Stimulated activated CD4-positive, alpha-beta T cell treated with anti-CD3 and anti-CD28 coated beads, Interleukin-4, amount 100 ng/mL, for 4 hours (primary cell): ENCODE measurements at places on chromosomes 7 and 10.

GRCh38 chr10:90047243-90047729 is 345.9 kb downstream of the KIF20B start:
- no peak for DNase-seq

- DNase-seq: no peak
These were observed 64.5 kb upstream of the C10orf90 start for GRCh38 chr10:126734967-126735366.

DNA sequence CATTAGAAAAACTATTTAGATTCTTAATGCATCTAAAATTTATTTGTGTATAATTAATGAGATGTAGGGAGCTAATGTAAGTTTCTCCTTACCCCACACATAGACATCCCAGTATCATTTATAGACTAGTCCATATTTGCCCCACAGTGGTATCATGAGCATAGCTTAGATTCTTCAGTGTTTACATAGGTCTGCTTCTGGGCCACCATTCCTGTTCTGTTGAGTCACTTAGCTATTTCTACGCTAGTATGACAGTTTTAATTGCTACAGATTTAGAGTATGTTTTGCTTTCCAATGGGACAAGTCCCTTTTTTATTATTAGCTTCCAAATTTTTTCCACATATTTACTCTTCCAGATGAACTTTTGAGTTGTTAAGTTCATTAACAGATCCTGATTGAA is 69.4 kb downstream of the MCMBP start:
- no peak for DNase-seq

DNA sequence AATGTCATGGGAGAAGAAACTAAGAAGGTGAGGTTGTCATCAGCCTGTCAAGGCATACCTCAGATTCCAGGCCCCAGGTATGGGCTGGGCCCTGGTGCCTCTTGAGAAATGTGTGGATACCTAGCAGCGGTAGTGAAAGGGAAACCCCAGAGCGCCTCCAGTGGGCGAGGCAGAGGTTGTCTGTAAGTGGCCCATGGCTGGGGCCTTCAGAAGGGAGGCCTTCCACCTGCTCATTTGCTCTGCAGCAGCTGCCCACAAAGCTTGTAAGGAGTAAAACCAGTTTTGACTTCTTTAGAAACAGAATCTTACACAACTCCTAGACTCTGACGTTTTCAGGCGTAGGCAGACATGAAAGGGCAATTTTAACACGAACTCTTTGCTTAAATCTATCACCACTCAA is 509.9 kb downstream of the PARD3 start:
- DNase-seq: no peak

- no peak for DNase-seq
These were observed 161.4 kb downstream of the RAPGEF5 start for GRCh38 chr7:22195397-22196172.

GRCh38 chr7:149741629-149742028 is 31.8 kb downstream of the ZNF467 start:
- no peak for DNase-seq
